ENCODE measurements at places on chromosomes 6 and 20. TPM values are rescaled to one million over a fixed set of nuclear protein-coding genes. Genes with fewer than 3 reads are reported as not detected.

The FAM209B gene
- total RNA-seq = not detected

GRCh38 chr6:127201321-127201720 lies 65.3 kb upstream of the RNF146 start:
- no peak for DNase-seq

The C6orf163 gene
- total RNA-seq = 4.5 TPM

The HCK gene
- total RNA-seq = 47.4 TPM

DNA sequence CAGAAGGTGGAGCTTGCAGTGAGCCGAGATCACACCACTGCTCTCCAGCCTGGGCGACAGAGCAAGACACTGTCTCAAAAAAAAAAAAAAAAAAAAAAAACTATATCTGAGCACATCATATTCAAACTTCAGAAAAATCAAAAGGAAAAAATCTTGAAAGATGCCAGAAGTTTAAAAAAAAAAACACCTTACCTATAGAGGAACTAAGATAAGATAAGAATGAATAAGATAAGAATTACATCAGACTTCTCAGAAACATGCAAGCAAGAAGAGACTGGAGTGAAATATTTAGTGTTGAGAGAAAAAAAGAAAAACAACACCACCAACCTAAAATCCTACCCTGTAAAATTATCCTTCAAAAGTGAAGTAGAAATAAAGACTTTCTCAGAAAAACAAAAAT lies 116.8 kb upstream of the ARID1B start:
- DNase-seq = no peak

- no peak for DNase-seq
Measured at GRCh38 chr6:135390458-135390857, 107.1 kb downstream of the AHI1 start.

The ZBTB12 gene
- 0.63 TPM for total RNA-seq

GRCh38 chr6:99022039-99022609 lies 74.4 kb upstream of the FBXL4 start:
- DNase-seq = no peak

The C6orf58 gene
- not detected for total RNA-seq

The SLC35D3 gene
- total RNA-seq = not detected

The COL21A1 gene
- total RNA-seq = 26.9 TPM

- DNase-seq = no peak
Measured at GRCh38 chr6:127216810-127217789, 49.6 kb upstream of the RNF146 start.

The FAM209A gene
- total RNA-seq = not detected

The SLC22A7 gene
- total RNA-seq = not detected

DNA sequence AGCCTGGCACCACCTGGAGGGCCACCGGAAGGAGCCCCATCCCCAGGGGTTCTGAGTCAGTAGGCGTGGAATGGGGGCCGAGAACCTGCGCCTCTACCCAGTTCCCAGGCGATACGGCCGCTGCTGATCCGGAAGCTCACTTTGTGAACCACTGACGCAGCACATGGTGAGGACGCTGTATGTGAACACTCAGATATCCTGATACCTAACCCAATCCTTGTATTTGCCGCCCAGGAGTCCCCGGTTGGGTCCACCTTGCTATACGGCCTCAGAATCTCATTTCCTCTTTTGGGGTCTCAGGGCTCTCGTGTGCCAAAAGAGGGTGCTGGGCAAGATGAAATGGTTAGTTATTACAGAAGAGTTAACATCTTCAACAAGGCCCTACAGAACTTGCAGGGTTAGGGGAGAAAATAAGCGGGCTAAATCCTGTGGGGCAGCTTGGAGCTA lies 604 bp upstream of the RAB5IF start:
- DNase-seq = no peak

GRCh38 chr6:133099573-133099972 lies 141.6 kb upstream of the EYA4 start:
- no peak for DNase-seq

DNA sequence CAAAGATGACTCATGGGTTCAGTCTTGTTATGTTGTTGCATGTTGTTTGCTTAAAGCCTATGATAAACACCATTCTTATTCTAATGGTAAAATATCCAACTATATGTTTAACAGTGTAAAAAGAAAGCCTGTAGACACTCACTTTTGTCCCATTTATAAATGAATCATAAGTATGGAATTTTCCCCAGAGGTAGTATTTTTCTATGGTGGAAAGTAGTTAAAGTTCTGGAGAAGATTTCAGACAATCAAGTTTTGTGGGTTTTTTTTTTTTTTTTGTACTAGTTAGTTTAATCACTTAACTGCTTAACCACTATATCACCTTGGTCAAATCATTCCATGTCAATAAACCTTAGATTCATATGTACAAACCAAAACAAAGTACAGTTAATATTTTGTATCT lies 35.8 kb downstream of the PTCHD4 start:
- DNase-seq = no peak

DNA sequence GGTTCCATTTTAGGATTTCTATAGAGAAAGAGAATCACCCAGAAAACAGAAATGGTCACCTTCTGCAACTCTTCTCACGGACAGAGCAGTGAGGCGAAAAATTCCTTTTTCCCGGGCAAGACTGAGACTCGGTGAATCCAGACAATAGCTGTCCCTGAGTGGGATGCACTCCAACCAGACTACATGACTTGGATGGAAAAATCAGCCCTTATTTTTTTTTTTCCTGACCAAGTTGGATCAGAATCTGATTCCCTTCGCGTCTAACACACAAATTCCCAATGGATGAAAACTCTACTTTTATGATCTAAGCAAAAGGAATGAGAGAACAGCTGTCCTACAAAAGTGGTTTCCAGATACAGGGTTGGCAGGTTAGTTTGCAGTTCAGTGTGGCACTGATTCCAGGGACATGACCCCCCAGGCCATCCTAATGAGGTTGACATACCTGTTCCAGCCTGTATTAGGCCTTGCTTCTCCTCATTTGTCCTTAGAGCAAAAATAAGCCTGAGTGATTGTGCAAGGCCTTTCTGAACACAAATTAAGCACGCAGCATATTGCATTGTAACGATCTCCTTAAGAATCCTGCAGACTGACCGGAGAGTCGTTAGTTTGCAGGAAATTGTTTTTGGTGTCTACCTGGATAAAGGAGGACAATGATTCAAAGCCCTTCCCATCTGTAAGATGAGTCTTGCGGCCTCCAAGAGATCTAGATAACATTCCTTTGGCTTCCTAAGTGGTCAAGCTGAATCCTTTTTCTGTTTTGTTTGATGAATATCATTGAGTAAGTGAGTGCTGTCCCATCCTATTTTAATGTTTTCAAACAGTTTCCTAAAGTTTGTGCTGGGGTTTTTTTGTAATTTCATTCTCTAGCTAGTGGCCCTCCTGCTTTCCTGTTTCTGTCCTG lies 1.5 kb upstream of the NEDD9 start:
- DNase-seq = no peak

DNA sequence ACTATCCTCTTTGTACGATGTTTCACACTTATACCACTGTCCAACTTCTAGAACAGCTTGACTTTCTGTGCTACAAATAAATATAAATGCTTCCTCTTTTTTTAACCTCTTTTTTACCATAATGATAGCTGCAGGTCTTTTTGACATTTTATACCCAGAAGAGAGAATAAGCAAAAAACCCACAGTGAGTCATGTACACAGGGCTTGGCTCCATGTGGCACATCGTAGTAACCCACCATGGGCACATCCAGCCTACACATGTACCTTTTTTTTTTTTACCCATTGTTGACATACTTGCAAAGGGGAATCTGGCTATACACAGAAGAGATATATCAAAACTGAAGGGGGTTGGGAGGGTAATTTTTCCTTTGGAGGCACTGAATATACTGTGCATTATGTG lies 59.5 kb upstream of the RSPO3 start:
- no peak for DNase-seq

- no peak for DNase-seq
Measured at GRCh38 chr20:5612581-5613301, 137.5 kb upstream of the SHLD1 start.

DNA sequence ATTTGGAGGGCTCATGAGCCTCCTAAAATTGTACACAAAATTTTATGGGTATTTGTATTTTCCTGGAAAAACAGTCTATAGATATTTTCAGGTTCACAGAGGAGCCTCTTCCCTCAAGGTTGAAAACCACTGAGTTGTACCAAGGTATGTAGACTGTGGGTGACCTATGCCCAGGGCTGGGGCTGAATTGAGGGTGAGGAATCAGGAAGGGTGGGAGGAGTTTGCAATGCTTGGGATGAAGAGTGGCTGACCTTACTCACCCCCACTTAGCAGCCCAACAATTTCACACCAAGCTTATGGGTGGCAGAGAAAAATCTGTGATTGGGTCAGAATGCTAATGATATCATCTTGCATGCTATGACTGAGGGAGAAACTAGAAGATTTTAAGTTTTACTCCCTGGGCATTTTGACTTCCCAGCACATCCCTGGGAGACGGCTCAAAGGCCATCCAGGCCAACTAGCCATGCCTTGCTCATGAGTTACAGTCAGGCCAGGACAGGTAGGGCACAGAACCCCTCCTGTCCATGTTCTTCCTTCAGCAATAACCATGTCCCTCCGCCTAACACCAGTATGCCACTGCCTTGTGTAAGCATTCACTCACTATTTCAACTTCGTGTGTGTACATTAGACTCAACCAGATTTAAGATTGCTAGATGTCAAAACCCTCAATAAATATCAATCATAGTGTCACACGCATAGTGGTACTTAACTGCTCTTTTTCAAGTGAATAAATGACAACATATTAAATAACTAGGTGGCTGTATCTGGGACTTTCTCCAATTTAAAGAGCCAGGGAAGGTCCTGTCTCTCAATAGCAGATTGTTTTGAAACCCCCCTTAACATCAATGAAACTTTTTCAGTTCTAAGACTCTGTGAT lies 16.6 kb downstream of the ADTRP start:
- no peak for DNase-seq

DNA sequence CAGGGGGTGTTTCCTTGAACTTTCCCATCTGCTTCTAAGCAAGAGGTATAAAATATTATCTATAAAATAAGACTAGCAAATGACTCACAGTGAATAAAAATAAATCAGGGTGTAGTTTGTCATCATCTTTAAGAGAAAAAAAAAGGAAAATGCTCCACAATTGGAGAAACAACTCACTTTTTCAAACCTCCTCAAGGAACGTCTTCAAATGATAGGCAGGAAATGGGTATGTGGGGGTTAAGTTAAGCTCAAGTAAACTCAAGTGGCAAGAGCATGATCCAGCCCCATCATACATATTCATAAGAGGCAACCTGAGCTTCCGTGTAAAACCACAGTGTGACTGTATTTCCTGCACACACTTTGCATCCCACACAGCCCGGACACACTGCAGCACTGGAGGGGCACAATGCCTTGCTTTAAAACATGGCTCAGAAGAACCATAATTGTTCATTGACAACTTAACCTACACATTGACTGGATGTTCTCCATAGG lies 58.5 kb upstream of the CEP85L start:
- no peak for DNase-seq

The COL9A1 gene
- total RNA-seq = 0.66 TPM

DNA sequence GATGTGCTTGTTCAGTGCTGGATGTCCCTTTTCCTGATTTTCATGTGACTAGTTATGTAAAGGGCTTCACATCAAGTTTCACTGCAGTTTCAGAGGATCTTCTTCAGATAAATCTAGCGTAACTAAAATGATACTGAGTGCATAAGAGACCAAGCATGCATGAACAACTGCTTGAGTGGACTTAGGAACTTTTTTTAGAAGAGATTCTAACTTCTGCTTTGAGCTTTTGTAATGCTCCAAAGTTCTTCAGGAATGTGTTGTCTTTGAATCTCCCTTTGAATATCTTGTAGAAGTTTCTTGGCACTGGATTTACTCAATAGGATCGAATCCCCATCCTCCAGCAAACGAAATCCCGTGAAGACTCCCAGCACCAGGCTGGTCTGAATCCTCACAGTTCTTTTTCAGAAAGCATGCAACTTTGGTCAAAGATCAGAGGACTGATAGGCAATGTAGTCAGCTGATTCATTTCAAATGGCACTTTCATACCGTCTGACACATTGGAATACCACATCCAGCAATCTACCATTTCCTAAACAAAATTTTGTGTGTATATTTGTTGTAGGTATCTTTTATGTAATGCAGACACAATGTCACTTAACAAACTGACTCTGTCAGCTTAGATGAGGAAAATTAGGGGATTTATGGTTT lies 33.2 kb downstream of the ENPP1 start:
- no peak for DNase-seq

DNA sequence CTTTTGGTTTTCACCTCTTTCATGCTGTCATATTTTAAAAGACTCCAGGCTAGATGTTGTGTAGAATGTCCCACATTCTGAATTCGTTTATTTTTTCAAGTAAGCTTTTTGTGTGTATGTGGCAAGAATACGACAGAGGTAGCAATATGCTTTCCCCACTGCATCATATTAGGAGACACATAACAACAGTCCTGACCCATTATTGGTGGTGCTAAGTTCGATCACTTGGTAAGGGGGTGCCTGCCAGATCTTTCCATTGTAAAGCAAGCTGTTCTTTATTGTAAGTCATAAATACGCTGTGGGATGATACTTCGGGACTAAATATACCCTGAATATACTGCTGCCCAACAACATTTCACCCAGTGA lies 588 bp upstream of the NCOA3 start:
- DNase-seq = no peak

DNA sequence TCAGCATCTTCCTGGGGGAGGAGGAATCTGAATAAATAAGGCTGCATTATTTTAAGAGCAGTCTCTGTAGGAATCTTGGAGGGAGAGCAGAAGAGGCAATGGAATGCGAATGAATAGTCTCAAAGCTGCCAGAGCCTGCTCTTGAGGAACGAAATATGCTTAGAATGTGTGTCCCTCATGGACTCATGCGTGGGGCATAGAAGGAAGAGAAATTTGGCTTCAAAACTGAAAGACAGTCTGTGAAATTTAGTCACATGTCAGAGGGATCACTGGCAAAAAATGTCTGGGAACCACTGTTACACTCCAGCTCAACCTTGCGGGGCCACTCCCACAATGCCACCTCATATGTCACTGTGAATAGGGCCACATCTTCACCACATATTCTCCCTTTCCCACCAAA lies 95.5 kb downstream of the GJA10 start:
- no peak for DNase-seq

DNA sequence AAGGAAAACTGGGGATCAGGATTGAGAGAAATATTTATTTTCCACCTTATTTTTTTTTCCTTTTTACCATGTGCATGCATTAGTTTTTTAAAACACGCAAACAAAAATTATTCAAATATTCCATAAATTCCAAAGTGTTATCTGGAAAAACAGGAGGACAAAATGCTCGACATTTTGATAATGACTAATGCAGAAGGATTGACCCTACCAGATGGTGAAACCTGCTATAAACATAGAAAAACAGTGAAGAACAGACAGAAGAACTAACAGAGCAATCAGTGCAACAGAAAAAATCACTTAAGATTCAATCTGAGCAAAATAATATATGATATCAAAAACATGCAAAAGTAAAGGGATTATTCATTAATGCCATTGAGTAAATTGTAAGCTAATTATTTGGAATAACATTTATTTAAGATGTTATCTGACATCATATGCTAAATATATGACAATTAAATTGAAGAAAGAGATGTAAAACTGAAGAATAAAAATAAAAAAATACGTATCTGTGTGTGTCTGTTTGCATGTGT lies 218.4 kb downstream of the LMBRD1 start:
- DNase-seq = no peak

The DUSP15 gene
- 31.8 TPM for total RNA-seq

GRCh38 chr6:19158586-19158985 lies 678.6 kb upstream of the ID4 start:
- no peak for DNase-seq

The GPR6 gene
- not detected for total RNA-seq

The TRIM10 gene
- total RNA-seq = not detected

Measured in tibial nerve (tissue), 4 donors.